NB4 (cell line): ENCODE measurements at places on chromosomes 12 and 14.

DNA sequence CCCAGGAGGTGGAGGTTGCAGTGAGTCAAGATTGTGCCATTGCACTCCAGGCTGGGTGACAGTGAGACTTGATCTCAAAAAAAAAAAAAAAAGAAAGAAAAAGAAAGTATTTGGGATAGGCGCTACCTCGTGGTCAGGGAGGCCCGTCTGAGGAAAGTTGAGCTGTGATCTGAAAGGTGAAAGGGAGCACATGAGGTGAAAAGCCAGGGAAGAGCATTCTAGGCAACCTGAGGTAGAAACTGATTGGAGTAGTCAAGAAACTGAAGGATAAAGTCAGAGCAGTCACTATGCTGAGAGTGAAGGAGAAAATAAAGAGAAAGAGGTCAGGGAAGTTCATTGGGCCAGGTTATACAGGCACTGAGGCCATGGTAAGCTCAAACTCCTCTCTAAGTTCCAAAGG lies 7.7 kb downstream of the ANAPC5 start:
- DNase-seq = no peak

GRCh38 chr12:66341126-66341525 lies 38.8 kb downstream of the HELB start:
- no peak for DNase-seq

- no peak for DNase-seq
Measured at GRCh38 chr12:131348646-131349045, 362.2 kb upstream of the SFSWAP start.

- peak; percentile 17 for DNase-seq
Measured at GRCh38 chr12:15165012-15165659, 56.1 kb downstream of the RERG start.

DNA sequence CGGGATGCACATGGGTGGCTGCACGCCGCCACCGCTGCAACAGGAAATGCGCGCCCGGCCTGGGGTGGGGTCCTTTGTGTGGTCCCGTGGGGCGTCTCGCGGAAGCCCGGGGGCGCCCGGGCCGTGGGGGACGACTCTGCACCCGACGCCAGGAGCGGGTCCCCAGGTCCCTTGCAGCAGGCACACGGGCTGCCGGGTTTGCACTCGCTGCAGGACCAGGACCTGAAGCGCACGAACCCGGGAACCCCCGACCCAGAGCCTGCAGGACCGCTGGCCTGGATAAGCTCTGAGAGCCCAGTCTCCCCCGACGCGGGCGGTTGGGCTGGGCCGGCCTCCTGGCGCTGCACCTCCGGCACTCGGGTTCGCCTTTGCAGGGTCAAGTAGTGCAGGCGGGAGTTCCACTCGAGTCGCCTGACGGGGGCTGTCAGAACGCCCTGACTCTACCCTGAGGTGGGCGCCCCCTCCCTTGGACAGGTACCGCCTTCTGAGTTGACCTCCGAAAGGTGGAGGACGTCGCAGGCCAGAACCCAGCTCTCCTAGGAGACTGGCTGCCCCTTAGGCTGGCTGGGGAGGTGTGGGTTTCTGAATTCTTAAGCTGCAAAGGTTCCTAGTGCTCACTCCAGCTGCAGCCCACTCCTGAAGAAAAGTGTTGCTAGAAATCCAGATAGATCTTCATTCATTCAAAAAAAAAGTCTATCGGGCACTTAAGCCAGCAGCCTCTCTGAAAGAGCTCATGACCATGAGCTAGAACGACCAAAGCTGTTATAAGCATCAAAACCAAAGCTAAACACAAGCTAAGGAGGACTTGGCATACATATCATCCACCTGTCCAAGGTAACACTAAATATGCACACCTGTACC lies 68.0 kb downstream of the RNF34 start:
- DNase-seq = no peak

DNA sequence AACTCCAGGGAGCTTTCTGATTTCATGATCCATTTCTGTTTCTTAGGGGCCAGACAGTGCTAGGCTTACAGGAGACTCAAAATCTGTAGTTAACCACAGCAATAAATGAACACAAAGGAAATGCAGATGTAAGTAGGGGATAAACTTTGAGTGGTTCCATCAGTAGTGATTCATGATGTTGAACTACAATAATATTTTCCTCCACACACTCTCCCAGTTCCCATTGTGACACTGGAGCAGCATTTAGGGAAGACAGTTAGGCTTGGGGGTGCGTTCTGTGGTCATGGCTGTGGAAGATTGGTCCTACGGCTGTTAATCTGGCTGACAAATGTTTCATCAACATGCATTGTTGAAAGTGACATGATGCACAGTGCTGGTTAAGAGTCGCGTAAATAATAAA lies 66.9 kb downstream of the HMGA2 start:
- DNase-seq = no peak

GRCh38 chr14:53152887-53153701 lies at the start of gene DDHD1:
Gene DDHD1, minus strand, starts transcription at chr14:53153323. Its CDS starts 225 bp downstream, at chr14:53153098.
- DNase-seq = peak; percentile 89

DNA sequence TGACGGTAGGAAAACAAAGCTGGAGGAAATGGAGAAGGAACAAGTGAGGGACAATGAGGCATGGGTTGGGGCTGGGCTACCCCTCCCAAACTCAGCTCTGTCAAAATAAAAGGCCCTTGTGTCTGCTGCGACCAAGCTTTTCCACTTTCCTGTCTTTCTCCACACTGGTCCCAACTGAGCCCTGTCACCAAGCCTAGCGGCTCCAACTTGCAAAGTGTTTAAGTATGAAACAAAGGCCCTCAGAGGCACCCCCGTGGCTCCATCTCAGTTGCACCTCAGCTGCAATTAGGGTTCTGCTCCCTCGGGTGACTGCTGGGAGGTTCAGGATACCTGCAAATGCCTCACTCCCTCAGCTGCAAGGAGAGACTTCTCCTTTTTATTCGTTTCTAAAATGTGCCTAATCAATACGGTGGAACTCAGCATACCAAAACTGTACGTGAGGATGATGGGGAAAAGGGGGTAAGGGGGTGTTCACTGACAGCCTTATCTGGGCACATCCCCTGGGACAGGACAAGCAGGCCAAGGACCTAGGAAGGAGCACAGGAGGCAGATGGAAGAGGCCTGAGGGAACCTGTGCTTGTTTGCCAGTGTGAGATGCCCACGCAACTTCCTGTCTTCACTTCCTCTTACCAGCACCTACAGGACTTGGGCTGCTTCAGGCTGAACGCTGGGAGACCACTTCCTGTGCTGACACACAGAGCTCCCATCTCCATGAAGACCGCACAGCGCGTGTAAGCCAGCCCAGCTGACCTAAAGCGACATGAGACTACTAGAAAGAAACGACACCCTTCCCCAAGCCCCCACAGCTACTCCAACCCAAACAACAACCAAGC lies 8.9 kb downstream of the VAMP1 start:
- peak; percentile 99 for DNase-seq

- DNase-seq = no peak
Measured at GRCh38 chr14:74441113-74441512, 15.1 kb upstream of the SYNDIG1L start.

- DNase-seq = no peak
Measured at GRCh38 chr12:103905730-103906349, 24.4 kb upstream of the HSP90B1 start.

DNA sequence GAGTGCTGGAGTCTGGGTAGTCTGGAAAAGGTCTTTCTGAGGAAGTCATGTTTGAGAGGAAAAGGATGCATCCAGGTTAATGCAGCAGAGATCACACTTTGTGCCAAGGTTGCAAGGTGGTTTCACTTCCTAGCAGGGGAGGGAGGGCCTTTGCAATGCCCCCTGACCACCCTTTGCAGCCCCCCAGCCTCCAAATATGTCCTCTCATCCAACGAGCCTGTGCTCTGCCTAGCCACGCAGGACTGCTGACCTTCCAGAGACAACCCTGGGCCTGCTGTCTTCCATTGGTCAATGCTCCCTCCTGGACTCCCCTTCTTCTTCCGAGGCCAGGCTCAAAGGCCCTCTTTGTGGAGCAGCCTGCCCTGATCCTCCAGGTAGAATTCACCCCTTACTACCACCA lies 47.3 kb upstream of the TUNAR start:
- DNase-seq = no peak

GRCh38 chr14:24310646-24311604 lies at the start of gene LTB4R:
Gene LTB4R, plus strand, starts transcription at chr14:24311502. Its CDS starts 4,150 bp downstream, at chr14:24315652.
- DNase-seq = peak; percentile 76

DNA sequence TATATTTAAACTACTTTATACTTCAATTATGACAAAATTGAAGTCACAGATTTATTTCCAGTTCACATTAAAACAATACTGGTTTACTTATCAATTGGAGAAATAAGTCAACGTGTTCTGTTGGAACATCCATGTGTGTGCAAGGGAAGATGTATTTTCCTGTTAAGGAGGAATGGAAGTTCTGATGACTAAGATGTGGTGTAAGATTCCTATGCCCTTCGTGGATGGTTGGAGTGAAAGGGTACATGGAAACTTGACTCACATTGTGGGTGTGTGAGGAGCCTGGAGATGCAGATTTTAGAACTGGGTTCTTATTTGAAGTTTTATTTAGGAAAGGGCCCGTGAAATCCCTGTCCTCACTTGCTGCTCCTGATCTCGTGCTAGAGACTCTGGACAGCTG lies 95.3 kb downstream of the CATSPERB start:
- DNase-seq = no peak

DNA sequence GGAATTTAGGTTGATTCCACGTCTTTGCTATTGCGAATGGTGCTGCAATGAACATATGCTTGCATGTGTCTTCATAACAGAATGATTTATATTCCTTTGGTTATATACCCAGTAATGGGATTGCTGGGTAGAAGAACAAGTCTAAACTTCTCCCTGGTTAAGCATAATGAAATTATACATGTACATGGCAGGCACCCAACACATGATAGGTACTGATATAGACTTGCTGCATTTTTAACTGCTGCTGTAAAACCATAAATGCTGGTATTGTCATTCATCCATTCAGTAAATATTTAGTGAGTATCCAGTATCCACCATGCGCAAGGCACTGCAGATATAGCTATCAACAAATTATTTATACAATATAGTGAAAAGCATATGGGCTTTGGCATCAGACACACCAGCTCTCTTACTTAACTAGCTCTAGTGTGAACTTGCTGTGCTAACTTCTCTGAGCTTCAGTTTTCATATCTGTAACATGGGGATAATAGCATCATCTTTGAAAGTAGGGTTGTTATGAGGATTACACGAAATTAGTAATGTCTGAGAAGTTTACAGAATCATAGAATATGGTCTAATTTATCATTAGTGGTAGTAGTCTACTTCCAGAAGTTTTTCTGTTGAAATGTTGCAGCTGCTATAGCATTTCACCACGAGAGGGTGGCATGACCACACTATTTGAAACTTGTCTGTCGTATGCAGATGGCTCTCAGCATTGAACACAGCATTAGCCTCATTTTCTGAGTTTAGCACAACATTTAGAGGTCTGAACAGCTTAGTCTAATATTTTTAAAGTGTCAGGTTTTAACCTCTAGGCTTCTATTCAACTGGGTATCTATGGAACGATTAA lies 32.0 kb upstream of the SEL1L start:
- DNase-seq = peak; percentile 41

DNA sequence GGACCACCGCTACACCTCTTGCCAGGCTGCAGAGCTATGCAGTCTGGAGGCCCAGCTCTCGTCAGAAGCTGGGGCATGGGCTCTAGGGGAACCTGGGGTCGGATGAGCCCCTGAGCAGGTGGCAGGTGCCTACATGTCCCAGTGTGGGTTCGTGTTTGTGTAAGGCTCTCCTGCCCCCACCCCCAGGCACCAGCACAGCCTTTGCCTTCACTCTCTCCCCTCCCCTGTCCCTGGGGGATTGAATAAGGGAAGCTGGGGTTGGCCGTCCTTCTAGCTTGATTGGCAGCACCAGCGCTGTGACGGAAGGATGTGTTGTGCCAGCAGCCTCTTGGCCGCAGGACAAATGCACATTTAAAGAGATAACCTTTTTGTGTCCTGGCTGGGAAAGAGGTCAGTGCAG lies 34.8 kb upstream of the TSPAN9 start:
- DNase-seq = peak; percentile 90

DNA sequence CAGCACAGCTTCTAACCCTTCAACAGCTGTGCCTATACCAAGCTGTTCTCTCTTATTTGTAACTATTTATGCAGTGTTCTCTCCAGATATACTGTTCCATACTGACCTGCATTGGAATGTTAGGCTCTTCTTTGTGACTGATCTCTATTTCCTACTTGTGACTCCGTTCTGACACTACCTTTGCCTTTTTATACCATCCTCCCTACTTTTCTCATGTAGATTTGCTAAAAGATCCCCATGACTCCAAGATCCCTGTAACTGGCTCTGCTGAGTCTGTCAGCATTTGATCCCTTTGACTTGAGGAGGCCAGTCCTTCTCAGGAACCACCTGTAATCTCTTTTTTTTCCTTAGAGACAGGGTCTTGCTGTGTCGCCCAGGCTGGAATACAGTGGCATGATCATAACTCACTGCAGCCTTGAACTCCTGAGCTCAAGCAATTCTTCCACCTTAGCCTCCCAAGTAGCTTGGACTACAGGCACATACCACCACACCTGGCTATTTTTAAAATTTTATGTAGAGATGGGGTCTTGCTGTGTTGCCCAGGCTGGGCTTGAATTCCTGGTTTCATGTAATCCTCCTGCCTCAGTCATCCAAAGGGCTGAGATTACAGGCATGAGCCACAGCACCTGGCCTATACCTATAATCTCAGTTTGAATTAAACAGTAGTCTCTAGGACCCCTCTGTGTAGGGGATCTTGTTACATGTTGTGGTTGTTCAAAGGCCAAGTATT lies 368.3 kb downstream of the ZFP36L1 start:
- DNase-seq = no peak

GRCh38 chr12:107277855-107278254 lies 184.5 kb upstream of the CRY1 start:
- peak; percentile 23 for DNase-seq

DNA sequence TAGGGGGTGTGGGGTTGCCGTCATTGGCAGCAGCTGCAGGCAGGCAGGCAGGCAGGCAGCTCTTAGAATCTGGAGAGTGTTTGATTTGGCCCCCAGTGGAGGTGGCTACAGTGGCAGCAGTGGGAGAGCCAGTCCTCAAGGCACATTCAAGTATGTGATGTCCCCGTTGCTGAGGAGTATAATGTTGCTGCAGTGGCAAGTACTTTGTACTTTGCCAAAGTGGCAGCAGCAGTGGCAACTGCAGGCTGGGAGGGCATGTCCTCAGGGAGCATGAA lies 147.1 kb downstream of the PAPOLA start:
- no peak for DNase-seq

- peak; percentile 77 for DNase-seq
Measured at GRCh38 chr12:7948589-7949260, 12.7 kb upstream of the SLC2A3 start.

DNA sequence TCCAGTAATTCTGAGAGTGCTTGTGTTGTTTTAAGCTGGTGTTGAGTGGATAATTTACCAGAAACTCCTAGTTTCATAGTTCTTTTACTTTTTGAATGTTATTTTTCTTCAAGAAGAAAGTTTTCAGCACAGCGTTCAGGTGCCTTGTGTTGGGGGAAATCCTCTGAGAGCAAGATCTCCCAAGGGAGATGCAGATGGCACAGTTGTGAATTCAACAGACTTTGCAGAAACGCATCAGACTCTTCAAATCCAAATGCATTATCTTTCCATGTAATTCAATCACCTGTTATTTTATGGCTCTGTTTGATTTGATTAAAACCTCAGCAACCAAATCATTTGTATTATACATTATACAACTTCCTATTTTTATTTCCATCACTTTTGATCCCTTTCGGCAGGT lies 439.9 kb downstream of the EGLN3 start:
- no peak for DNase-seq
